ENCODE measurements at places on chromosomes 11 and 22.

DNA sequence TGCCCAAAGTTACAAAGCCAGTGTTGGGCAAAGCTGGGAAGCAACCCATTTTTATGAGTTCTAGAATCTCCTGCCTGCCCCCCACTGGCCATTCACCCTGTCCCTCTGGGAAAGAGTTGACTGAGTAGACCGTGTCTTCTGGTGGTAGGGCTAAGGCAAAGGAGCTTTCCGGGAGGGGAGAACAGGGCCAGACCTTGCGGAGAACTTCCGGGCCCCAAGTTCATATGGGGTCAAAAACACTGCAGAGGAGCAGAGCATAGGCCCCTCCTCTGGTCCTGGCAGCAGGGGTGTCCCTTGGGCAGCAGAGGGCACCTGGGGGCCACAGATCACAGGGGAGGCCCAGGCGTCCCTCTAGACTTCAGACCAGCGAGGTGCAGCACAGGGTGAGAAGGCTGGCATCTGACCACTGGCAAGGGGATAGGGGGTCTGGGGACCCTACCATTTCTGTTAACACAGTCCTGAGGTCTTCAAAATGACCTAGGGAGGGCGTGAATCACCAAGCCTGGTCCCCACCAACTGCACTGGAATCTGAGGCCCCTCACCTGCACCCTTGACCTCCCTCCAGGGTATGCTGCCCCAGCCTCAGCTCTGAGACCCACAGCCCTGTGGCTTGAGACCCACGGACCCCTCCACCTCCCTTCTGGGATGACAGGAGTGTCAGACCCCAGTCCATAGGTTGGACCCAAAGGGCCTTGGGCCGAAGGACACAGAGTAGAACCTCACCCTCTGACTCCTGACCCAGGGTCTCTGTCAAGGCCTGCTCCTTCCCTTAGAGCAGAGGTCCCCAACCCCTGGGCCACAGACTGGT, 1.3 kb upstream of the ARAP1 start:
- no peak for DNase-seq

DNA sequence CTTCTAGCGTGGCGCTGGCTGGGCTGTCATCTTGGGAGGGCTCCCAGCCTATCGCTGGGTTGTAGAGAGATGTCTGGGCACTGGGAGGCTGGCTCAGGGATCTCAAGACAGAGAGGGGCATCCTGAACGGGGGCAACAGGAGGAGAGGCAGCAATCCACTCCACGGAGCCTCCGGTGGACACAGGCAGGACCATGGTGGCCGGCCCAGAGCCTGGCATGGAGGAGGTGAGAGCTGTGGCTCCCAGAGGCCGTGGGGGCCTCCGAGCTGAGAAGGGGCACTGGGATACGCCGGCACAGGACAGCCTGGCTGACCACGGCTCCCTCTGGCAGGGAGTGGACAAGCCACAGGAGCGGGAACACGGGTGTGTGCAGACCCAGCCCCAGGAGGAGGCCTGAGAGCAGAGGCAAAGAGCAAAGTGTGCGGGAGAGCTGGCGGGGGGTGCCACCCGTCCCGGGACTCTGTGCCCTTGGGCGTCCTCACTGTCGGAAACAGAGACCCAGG, 9.1 kb downstream of the MRGPRF start:
- no peak for DNase-seq

DNA sequence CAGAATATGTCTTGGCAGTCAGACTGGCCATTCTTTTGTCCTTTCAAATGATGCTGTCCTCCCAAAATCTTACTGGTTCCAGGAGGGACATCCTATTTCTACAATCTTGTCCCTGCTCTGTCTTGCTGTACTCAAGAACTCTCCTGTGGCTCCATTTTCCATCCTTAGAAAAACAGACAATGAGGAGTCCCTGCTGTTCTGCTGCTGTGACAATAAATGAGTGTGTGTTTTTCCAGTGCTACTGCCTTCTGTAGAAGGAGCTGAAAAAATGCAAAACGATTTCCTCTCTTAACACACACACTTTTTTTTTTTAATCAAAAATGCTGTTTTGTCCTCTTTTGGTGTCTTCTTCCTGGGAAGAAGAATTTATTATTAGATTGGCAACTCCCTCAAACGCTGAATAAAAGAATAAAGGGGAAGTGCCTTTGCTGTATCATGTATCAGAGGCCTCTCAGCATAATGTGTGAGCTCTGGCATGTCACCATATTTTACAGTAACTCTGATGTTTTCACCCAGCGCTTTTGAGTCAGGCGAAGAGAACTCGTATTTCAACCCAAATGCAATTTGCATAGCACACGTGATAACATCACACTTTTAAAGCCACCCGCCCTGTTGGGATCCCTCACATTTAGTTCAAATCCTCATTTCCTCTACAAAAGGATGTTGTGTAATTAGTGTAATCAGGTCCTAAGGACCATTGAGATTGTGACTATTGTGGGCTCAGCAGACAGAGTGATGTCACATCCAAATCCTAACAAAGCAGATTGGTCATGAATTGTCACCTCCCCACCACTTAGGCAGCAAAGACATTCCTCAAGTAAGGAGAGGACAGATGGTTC, 496.0 kb upstream of the LARGE1 start:
- DNase-seq: no peak

DNA sequence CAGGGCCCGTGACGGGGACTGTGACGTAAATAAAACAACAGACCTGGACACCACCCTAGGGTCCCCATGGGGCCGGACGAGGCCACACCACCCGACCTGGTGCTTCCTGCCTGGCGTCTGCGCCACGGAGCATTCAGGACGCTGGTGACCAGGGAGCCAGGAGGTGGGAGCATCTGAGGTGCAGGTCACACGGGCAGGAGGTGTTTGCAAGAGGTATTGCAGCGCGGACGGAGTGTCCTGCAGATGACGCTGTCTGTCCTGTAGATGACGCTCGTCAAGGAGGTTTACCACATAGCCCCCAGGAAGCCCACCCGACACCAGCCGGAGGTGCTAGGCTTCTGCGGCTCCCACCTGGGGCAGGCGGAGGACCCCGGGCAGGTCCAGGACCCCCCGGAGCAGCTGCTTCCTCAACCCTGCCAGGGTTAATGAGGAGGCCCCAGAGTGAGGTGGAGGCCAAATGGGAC, 986 bp upstream of the MUC5B start:
- DNase-seq: no peak

GRCh38 chr11:57903441-57904123, 120.1 kb upstream of the OR9Q1 start:
- no peak for DNase-seq

DNA sequence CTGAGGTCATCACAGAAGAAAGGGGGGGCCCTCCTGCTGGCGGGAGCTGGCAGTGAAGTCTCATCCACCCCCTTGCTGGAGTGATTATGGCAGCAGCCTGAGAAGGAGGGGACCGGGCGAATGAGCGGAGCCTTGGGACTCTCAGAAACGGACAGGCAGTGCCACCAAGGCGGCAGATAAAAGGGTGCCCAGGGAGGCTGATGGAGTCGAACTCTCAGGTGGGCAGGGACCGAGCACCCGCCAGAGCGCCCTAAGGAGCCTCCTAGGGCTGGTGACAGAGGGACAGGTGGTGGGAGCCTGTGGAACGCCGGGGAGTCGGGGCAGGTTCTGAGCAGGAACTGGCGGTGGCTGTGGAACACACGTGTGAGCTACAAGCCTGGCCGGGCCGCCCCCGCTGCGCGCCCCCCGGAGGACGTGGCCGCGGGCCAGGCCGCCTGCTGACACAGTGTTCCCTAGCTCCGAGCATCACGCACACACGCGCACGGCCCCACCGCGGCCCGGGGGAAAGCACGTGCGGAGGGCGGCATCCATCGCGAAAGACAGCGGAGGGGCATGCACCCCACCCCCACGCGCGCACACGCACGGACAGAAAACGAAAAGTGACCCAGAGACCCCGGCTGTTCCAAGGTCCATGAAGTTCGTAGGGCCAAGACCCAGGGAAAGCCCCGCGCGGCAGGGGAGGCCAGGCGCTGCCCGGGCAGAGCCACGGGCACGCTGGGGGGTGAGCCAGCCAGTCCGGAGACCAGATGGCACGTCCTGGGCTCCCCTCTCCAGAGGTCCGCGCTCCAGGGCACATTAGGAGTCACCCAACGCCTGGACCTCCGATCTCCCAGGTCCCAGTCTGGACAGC, 1.0 kb downstream of the VWCE start:
- peak; percentile 37 for DNase-seq

- DNase-seq: no peak
These were observed 39.8 kb downstream of the OR6Q1 start for GRCh38 chr11:58070585-58070984.

- no peak for DNase-seq
These were observed 590.2 kb upstream of the ANO5 start for GRCh38 chr11:21602699-21603098.

DNA sequence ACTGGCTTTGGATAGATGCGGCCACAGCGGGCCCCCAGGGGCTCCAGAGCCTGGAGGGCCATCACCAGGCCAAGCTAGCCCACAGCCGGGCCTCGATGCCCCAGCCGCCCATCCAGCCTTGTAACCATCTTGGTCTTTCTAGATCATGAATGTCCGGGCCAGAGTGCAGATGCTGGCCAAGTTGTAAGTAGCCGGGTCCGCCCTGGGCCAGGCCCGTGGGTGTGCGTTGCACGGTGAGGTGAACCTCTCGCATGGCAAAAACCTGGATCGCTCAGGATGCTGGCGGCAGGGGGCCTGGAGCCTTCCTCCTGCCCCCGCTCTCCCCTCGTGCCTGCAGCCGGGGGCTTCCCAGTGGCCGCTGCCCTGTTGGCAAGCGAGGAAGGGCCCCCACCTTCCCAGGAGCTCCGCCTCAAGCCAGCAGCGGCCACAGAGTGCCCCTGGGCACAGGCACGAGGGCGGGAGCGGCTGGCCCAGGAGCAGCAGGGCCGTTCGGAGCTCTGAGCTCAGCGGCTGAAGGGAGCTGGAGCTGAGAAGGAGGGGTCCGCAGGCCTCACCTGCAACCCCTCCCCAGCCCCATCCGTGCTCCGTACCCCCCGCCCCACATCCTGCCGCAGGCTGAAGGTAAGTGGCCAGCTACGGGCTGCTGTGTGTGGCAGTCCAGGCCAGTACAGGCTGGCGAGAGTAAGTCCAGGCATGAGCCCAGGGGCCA, 10.9 kb upstream of the MRPL23 start:
- DNase-seq: no peak

DNA sequence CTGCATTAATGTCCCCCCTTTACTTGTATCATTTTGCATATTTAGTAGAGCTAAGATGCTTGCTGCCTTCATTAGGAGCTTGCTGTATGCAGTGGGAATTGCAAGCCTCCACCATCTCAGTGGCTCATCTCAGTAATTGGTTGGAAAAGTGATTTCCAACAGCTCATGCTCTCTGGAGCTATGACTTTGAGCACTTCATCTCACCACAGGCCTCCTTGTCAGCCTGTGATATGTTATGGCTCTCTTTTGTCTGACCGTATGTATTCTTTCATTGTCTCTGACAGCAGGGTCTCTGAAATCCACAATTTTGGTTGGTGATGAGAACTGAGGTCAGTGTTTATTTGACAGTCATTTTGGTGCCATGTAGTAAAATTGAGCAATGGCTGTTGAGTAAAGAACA, 345.1 kb downstream of the FAT3 start:
- no peak for DNase-seq
